Hippocampal formation (tissue), 2 donors: ENCODE measurements at places on chromosomes 4 and X.

GRCh38 chr4:76782837-76783236 is 115.1 kb downstream of the SOWAHB start:
- DNase-seq, result no peak

DNA sequence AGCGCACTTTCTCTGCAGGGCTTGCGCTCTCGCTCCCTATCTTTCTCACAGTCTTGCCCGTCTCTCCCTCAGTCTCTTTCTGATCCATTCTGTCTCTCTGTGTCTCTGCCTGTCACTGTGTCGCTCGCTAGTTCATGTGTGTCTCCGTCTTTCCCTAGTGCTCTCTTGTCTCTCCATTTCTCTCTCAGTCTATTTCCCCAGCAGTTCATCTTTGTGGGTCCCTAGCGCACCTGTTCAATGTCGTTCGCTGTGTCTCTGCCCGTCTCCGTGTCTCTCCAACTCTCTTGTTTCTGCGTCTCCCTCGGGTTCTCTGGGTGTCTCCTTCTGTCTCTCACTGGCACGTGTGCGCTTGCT is 1.5 kb downstream of the GPR101 start:
- no peak for DNase-seq

DNA sequence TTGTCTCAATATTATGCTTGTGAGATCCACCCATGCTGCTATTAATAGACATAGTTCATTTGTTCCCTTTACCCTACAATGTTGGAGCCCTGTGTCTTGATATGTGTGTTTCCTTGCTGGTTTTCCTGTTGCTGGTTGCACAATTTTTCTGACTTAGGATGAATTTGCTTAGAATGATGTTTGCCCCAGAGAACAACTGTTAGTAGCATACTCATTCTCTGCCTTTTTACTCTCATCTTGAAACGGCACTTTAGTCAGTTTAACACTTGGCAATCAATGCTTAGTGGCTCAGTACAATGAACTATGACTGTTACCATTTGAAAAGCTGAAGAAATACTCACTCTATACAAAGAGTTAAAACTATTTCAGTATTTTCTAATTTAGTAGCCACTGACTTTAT is 158.8 kb upstream of the NDST4 start:
- DNase-seq, result no peak

DNA sequence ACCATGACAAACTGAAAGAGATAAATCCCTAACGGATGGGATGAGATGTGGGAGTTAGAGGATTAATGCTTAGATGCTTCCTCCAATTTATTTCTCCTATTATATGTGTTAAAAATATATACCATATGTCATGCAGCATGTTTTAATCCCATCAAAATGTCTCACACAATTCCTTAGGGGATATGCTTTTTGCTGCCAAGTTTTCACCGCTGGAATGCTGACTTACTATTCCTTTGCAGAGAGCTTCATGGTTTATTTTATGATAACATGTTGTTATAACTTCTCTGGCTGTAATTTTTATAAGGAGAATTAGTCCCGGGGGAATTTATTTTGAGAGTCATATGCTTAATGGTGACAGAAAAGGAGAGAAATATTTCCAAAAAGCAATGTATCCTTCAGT is 670.3 kb downstream of the IL1RAPL1 start:
- DNase-seq, result no peak

GRCh38 chrX:2360731-2361130 is 140.0 kb downstream of the DHRSX start:
- DNase-seq, result no peak

GRCh38 chr4:1503583-1504471 is 97.6 kb upstream of the NKX1-1 start:
- no peak for DNase-seq

- no peak for DNase-seq
These were observed 871.7 kb downstream of the FAM133A start for GRCh38 chrX:94545722-94546121.

- no peak for DNase-seq
These were observed 1267.3 kb downstream of the PCDH19 start for GRCh38 chrX:99142745-99143144.

- no peak for DNase-seq
These were observed 1196.7 kb downstream of the RAPGEF2 start for GRCh38 chr4:160299608-160300007.

DNA sequence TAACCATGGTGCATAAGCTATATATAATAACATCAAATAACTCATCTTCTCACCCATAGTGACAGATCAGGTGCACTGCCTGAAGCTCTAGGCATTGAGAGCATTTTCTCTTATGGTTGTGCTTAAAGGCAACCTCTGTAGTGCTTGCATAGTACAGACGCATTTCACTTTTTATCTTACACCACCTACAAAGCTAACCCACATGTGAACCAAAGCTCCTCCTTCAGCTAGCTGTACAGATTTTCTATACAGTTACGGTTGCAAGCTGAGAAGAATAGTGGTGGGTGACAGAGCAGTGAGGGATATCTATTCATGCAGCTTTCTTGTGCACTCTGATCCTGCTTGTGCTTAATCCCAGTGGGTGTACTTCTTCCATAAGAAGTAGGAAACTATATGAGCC is 1525.2 kb downstream of the STIM2 start:
- no peak for DNase-seq

DNA sequence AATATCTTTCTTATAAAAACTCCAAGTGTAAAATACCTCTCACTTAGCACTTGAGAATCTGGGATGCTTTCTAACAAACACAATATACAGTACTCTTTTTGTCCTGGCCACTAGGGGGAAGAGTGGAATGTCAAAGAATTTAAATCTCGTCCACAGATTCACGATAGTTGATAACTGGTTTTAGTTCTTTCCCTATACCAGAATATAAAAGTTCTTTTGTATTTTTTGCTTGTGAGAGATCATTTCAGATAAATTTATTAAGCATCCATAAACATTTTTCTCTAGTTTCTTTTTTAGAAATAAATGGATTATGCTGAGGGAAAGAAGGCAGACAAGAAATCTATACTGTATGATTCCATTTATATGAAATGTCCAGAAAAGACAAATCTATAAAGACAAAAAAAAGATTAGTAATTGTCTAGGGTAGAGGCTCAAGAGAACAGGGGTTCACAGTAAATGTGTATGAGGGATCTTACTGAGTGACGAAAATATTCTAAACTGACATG is 50.4 kb downstream of the MGARP start:
- DNase-seq, result no peak

DNA sequence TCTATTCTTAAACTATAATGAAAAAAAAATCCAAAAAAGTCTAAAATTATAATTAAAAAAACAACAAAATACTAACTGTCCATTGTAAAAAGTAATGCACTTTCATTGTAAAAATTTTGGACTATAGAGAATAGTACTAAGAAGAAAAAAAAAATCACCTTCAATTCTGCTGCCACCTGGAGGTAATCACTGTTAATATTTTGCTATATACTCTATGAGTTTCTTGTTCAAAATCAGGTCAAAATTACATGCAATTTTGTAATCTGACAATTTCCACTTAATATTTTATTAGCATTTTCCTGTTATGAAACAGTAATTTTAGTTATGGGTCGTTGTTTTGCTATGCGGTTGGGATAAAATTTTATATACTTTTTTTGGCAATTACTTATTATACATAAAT is 62.0 kb downstream of the HTT start:
- DNase-seq, result no peak

GRCh38 chr4:2049811-2050210 is 9.3 kb upstream of the NAT8L start:
- DNase-seq, result no peak

- no peak for DNase-seq
These were observed 25.9 kb downstream of the MGAT4D start for GRCh38 chr4:140472156-140472555.

DNA sequence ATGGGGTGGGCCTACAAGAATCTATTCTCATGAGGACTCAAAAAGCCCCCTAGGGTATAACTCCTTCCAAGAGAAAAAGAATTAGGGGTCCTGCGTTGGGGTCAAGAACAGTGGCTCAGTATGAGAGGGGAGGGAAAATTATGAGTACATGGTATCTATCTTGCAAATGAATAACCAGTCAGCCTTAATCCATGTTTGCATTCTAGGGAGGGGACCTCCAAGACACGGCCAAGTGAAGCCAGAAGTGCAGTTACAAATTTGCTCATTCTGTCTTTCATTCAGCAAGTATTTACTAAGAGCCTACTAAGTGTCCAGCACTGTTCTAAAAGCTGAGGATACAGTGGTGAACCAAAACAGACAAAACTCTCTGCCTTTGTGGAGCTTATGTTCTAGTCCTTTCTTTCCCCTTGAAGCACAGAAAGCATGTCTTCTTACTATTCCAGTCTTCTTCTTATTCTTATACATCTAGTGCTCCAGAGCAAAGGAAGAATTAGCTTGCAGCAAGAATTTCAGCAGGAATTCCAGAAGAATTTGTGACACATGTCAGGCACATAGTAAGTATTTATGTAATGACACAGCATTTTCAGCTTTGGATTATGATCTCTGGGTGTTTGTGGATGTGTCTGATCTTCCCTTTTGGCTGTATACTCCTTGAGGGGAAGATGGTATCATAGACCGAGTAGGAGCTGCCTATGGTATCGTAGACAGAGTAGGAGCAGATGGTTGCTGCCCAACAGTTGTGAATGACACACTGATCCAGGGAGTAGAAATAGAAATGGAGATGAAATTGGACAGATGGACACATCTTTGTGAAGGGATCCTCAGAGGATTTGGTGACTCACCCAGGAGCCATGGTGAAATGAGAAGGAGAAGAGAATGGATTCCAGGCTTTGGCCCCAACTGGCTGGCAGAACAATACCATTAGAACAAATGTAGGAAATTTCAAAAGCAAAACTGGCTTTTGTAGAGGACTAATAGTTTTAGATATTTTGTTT is 75.9 kb downstream of the COQ2 start:
- DNase-seq, result no peak

- no peak for DNase-seq
These were observed 1.5 kb downstream of the KLF8 start for GRCh38 chrX:56233682-56234081.

- no peak for DNase-seq
These were observed 25.1 kb downstream of the ARL13A start for GRCh38 chrX:100994352-100995281.

GRCh38 chrX:23756165-23756564 is 13.1 kb upstream of the ACOT9 start:
- DNase-seq, result no peak

DNA sequence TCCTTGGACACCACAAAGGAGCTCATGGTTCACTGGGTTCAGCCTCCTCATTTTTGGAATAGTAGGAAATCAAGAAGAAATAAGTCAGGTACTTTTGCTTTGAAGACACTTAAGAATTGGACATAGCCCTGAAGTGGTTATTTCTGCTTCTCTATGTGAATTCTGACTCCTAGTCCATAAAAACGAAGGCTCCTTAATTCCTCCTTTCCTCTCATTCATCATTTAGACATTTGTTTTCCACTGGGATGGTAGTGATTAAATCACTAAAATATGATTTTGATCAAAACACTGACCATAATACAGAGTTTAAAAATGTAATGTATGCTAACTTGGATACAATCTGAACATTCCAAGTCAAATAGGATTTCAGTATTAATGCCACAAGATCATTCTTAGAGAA is 34.7 kb upstream of the CYP2U1 start:
- DNase-seq, result no peak

DNA sequence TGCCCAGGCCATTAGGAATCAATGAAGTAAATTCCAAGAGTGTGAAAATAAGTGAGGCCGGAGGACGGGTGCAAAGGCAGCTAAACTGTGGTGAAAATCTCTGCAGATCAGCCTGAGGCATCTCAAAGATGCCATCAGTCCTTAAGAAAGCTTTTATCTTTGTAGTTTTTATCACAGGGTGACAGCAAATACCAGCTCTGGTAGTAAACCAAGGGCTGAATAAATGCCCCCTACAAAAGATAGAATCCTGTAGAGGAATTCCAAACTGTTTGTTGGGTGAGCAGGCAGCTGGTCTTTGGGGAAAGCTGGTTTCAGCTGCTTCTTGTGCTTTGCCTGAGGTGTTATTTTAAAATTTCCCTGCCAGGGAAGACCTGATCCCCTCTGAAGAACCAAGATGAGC is 21.6 kb upstream of the RBM47 start:
- DNase-seq, result no peak

DNA sequence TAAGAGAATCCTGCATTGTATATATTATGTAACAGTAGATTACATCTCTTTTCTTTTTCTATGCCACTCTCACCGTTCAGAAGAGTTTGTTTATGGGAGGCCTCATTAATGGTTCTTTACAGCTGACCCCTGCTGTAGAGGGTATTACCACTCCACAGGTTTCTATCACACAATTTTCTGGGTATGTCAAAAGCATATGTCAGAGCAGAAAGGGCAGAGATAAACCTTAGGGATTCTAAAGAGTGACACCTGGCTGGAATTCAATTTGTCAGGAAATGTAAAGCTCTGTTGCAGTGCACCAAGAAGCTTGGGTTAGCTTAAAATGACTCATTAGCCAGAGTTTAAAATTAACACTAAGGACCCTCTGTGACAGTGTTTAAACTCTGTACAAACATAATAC is 658.7 kb downstream of the PCDH18 start:
- no peak for DNase-seq

DNA sequence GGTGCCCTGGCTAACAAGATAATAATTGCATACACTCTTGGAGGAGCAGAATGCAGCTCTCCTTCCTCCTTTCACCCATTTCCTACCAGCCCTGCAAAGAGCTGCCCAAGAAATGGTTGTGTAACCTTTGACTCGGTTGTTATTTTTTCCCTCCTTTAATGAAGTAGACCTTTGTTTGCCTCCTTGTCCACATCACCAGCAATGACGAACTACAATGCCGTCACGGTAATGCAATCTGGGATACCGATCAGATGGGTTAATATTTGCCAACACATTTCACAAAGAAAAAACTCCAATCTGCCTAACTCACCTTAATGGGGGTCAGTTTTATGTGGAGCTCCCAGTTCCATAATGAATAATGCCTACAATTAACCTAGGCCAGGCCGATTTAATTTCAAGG is 32.0 kb downstream of the GPRIN3 start:
- DNase-seq, result no peak

DNA sequence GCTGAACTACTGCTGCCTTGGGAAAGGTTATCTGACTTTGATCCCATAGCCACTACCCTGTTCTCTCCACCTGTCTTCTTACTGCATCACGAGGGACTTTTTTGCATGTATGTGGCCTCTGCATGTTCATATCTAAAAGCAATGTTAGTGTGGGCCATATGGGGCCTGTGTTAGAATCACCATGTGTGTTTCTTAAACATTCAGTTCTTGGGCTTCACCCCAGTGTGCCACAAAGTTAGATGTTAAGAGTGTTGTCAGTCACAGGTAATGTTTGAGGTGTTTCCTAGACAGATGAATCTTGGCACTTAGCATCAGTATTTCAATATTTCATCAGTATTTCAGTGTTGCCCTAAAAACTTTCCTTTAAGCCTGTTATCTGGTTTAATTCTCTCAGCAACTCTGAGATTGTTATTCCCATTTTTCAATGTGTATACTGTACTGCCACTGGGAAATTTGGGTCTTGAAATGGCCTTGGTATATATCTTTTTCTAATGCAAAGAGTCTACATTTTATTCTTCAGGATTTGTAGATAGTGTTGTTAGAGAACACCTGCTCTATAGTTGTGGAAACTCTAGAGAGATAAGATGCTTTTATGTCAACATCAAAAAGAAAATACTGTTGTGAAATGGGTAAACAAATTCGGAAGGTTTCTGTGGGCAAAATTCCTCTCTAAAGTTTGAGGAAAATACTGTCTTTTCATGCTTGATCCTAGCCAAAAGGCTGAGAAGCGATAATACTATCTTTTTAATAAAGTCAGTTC is 259.7 kb downstream of the BMPR1B start:
- no peak for DNase-seq

- no peak for DNase-seq
These were observed 26.6 kb upstream of the SNCA start for GRCh38 chr4:89863533-89863932.
